Cardiac septum (tissue), 1 donor: ENCODE measurements at places on chromosomes 6 and 20.

GRCh38 chr6:154511791-154512190, 1.3 kb upstream of the CNKSR3 start:
- no peak for DNase-seq

GRCh38 chr6:83868639-83869038, 9.2 kb downstream of the CYB5R4 start:
- DNase-seq: no peak

- no peak for DNase-seq
These were observed 10.8 kb upstream of the MICAL1 start for GRCh38 chr6:109466212-109466923.

- DNase-seq: no peak
These were observed 60.7 kb downstream of the GRIK2 start for GRCh38 chr6:101454106-101454676.

DNA sequence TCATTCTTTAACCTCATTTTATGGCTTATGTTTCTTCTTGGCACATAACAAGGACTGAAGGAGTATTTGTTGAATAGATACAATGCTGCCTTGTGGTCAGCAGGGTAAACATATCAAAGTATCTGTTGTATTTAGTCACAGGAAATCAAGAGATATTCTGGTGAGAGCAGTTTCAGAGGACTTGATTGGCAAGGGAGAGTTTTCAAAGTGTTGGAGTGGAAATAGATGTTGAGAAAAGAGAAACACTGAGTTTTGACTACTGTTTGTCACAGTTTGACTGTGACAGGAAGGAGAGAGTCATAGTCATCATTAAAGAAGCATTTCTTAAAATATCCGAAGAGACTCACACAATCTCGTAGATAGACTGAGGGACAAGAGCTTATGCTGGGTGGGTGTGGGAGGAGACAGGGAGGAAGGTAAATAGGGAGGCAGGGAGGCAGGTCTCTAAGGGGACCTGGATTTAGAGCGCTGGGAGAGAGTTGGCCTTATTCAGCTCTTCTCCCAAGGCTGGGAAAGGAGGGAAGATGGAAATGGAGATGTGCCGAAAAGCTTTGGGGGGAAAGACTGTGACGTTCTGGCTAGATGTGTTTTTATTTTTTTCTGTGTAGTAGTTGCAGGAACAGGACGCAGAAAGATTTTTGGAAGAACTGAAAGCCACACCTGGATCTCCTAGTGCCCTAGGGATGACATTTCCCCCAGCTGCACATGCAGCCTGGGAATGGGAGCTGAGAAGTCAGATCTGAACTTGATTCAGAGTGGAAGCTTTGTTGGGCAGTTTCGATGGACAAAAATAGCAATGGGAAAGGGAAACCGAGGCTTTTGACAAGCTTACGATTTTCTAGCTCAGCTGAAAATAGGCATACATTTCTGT, 65.0 kb upstream of the IFNGR1 start:
- no peak for DNase-seq

- no peak for DNase-seq
These were observed 216.4 kb upstream of the MCHR2 start for GRCh38 chr6:100210137-100211117.

GRCh38 chr6:51827580-51827979, 259.8 kb downstream of the PKHD1 start:
- DNase-seq: no peak
